Stimulated activated CD4-positive, alpha-beta T cell treated with anti-CD3 and anti-CD28 coated beads, Interleukin-1b, Interleukin-23, amount 100 ng/mL, for 1 hour (primary cell): ENCODE measurements at places on chromosomes 6 and 20.

DNA sequence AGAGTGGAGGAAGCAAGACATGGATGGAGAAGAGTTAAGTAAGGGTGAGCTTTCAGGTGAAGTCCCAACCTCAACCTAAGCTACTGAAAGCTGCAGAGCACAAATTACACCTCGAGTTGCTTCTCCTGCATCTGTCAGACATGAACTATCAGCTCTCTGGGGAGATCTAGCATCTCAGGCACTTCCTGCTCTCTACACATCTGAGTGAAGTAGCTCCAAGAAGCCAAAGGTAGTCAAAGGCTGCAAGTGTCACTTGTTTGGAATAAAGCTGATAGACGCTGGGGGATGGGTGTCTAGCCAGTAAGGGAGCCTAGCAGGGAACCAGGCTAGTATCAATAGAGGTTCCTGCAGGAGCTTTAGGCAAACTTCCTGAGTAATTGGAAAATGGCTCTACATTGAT is 228.0 kb downstream of the PLCB1 start:
- DNase-seq: no peak

DNA sequence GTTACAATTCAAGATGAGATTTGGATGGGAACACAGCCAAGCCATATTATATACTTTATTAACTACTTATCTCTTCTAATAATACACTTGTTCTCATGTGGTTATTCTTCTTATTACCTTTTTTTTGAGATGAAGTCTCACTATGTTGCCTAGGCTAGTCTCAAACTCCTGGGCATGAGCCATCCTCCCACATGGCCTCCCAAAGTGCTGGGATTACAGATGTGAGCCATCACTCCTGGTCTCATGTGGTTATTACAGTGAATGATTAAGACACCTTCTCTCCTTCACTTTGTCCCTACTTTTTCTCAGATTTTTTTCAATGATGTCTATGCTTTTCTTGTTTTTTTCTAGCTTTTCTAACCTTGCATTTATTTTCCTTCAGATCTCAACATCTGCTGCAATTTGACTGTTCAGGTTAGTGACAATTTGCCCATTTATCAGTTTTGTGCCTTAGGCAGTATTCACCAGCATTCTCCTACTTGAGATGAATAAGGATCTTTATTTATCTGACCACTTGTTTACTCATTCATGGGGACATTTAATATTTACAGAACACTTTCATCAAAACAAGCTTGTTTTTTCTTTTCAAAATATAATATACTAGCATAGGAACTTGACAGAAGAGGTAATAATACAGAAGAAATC is 105.7 kb downstream of the SLC16A10 start:
- no peak for DNase-seq

- no peak for DNase-seq
Observed at GRCh38 chr6:116145803-116146675, 20.1 kb upstream of the COL10A1 start.

DNA sequence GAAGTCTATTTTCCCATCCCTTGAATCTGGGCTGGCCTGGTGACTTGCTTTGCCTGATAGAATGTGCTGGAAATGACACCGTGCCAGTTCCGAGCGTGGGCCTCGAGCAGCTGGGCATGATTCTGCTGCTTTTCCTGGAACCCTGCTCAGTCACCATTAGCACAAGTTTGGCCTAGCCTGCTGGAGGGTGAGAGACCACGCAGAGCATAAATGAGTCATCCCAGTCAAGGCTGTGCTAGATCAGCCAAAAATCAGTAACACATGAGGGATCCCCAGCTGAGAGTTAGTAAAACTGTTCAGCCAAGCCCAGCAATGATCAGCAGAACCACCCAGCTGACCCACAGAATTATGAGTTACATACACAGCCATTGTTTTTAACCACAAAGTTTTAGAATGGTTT is 74.8 kb upstream of the TOP1 start:
- DNase-seq: no peak

DNA sequence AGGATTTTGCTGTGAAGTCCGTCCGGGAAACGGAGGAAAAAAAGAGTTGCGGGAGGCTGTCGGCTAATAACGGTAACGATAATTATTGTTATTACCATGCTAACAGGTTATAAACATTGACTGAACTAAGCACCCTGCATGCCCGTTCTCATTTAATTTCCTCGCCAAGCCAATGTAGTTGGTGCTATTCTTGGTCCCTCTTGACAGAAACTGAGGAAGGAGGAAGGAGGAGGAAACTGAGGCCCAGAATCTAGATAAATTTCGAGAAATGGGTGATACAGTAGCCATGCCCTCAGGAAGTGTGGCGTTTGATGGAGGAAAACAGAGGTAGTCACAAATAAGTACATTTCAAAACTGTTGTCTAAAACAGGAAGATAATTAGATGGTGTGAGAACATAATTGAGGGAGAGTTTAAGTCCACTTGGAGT is 474 bp downstream of the TPX2 start:
- DNase-seq: no peak

DNA sequence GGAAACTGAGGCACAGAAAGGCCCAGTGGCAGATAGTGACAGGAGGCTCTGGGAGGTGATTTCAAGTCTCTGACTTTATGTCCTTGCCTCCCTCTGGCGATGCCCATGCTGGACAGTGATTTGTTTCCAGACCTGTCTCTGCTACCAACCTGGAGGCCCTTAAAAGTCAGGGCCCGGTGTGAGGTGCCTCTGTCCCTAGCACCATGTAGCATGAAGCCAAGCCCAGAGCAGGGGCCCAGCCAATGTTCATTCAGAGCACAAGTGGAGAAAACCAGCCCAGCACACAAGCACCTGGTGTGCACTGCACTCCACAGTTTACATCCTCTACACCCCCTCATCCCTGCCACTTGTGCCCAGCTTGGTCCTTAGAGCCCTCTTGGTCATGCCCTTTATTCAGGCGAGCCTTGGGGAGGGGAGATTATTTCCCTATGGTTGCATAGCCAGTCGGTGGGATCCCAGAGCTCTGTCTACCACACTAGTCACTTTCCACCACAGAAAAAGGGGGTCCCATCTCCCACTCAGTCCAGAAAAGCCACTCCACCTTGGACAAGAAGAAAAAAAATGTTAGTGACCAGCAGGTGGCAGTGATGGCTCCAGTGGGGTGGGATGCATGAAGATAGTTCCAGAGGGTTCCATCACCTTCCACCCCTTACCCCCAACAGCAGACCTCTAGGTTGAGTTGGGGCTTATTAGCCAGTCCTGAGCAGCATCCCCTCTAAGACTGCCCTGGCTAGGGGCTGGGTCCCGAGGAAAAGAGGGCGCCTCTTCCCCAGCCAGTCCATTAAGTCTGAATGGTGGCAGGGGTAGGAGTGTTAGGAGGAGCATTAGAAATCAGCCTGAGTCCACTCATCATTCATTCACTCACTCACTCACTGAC is 30.9 kb downstream of the KIAA1755 start:
- no peak for DNase-seq

DNA sequence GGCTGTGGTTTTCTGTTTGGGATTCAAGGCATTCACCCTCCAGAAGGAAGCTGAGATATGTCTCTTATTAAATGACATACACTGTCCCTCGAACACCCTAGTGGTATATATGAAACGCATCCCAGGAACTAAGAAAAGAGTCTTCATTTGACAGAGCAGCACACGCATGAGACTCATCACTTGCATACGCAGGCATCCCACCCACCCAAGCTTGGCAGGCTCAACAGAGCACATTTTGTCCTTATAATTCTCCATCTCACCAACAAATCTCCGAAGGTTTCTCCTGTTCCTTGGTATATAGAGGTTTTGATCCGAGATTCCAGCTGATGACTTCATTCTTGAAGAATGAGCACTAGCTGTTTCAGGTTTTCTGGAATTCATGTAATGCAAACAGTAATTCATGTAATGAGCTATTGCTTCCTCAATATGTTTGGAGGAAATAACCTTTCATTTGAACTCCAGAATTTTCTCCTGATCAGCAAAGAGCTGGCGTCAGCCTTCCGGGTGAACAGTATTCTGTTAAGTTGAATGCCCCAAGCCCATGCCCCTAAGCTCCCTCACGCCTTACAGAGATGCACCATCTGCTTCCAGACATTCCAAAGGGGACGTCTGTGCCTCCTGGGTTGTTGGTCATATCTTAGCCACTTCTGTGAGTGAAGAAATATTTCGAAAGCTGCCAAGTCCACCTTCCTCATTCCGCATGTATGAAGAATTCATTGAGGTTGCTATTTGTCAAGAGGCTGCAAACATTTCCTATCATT is 66.0 kb upstream of the CDH4 start:
- no peak for DNase-seq

GRCh38 chr20:52801628-52802006 is 170.5 kb upstream of the TSHZ2 start:
- no peak for DNase-seq

DNA sequence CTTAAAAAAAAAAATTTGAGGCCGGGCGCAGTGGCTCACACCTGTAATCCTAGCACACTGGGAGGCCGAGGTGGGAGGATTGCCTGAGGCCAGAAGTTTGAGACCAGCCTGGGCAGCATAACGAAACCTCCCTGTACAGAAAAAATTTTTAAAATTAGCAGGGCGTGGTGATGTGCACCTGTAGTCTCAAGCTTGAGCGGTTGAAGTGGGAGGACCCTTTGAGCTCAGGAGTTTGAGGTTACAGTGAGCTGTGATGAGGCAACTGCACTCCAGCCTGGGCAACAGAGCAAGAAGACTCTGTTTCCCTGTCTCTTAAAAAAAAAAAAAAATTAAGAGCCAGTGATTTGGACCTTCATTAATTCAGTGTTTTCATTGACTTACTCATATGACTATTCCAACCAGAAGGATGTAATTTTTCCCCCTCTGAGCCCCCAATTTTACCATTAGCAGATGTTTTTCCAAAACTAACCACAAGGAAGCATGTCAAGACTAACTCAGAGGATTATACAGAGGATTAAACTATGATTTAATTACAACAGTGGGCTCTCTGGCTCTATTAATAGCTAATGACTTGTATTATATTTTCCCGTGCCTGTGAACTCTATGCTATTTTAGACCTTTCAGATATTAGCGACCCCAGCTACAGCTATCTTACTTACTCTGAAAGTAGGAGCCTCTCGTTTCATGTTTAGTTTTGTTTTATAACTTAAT is 75.1 kb downstream of the ARID1B start:
- DNase-seq: no peak

DNA sequence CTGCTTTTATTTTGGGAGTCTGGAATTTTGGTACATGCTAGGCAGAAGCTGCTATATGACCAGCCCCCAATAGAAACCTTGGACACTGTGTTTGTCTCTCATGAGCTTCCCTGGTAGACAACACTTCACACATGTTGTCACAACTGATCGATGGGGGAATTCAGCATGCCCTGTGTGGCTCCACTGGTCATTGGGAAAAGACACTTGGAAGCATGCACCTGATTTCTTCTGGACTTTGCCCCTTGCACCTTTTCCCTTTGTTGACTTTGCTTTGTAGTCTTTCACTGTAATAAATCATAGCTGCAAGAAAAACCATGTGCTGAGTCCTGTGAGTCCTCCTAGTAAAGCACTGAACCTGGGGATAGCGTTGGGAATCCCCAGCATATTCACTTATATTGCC is 7.9 kb upstream of the WFDC10A start:
- no peak for DNase-seq

DNA sequence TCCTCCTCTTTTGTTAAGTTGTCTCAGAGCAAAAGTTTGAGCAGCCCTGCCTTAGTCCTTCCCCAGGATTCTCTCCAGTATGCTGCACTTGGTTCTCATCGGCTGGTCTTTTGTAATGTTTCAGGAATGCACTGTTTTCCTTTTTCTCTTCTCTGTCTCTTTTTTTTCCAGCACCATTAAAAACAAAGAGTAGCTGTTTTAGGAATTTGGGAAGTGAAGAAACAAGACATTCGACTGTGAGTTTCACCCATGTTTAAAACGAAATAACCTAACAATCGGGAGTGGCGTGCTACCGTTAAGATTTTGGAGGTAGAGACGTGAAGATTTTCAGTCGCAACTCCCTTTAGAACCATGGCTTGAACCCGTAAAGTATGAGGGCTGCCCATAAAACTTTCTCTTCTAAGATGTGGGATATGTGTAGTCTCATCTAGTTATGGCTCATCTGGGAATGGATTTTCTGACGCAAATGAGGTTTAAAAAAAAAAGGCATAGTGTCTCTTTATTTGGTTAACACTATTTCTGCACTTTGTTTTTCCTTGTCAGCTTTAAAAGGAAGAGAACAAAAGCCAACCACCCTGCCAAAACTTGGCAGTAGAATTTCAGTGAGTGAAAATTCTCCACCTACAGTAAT is 35.9 kb upstream of the RAB23 start:
- DNase-seq: no peak

GRCh38 chr20:4235512-4236043 is 220.2 kb upstream of the RNF24 start:
- no peak for DNase-seq

- DNase-seq: no peak
Observed at GRCh38 chr6:38080360-38080759, 260.8 kb downstream of the ZFAND3 start.

DNA sequence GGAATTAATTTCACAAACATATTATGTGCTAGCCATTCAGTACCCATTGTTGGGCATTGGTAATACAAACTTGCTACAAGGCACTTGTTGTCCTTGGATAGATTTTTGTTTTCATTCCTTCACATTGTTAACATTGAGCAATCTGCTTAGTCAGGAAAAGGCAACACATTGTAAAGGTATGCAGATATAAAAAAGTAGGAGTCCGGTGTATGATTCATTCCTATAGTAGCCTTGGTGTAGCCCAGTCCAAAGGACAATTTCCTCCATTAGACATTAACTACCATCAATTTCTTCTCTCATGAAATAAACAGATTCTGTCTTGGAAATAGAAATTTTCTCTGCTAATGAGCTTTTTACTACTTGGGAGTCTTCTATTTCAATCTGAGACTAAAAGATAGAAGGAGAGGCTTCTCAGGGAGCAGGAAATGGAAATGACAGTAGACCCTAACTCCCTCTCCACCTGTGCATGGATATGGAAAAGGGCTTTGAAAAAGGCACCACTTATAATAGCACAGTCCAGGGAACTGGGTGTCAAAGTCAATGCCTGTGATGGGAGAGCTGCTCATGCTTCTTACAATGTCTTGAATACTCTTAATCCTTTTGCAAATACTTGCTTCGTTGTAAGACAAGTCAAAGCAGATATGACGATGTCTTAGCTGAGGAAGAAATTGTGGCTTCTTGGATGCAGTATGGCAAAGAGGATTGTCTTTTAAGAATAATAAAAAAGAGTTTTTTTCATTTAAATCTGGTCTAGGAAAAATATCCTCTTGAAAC is 369.4 kb upstream of the CITED2 start:
- no peak for DNase-seq

GRCh38 chr20:48606841-48607543 is 220.8 kb downstream of the PREX1 start:
- no peak for DNase-seq

DNA sequence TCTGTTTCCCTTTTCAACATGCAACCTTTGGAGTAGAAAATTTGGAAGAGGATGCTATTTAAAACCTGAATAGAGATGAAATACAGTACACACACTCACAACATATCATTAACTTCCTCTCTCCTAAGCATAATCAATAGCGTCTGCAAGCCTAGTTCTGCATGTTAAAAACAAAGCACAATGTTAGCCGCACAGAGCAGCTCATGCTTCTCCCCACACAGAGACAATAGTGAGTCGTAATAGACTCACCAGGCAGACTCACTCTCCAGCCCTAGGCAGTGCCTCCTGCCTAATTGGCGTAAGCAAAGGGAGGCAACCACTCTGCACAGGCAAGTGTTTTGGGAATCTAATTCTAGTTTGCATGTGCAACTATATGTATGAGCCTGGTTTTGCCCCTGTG is 45.8 kb upstream of the ARID1B start:
- no peak for DNase-seq

- DNase-seq: no peak
Observed at GRCh38 chr6:40395066-40395697, 192.0 kb downstream of the LRFN2 start.
